ENCODE measurements at places on chromosomes 5 and 9. TPM values are rescaled to one million over a fixed set of nuclear protein-coding genes. Genes with fewer than 3 reads are reported as not detected.

The BARHL1 gene
- not detected for total RNA-seq

The CARTPT gene
- not detected for total RNA-seq

The APBA1 gene
- total RNA-seq = 8.9 TPM

The PCDH12 gene
- 8.7 TPM for total RNA-seq

The DND1 gene
- 0.52 TPM for total RNA-seq
